ENCODE measurements at places on chromosomes 4 and X. TPM values are rescaled to one million over a fixed set of nuclear protein-coding genes. Genes with fewer than 3 reads are reported as not detected.
A peak's percentile ranks its signal among the peaks of the same experiment; 100 is the strongest.

CLCN3 gene
- polyA plus RNA-seq, result 106 TPM

DNA sequence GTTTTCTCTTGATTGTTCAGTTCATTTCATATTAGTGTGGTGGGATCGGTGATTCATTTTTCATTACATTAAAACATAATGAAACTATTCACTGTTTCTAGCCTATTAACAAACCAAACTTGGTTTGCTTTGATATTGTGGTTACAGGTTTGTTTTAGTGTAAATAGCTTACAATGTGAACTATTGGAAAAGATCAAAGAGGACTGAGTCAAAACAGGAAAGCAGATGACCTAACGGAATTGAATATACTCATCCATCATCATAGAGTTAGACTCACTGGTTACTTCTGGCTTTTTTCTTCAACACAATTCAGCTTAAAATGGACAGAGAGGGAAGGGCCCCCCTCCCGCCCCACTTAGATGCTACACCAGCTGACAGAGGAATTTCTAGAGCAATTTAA, 616.2 kb upstream of the AADAT start:
- DNase-seq, result no peak

- no peak for DNase-seq
Observed at GRCh38 chrX:23644744-23645143, 22.5 kb upstream of the PRDX4 start.

- no peak for DNase-seq
Observed at GRCh38 chr4:98444371-98444770, 183.2 kb downstream of the RAP1GDS1 start.

DNA sequence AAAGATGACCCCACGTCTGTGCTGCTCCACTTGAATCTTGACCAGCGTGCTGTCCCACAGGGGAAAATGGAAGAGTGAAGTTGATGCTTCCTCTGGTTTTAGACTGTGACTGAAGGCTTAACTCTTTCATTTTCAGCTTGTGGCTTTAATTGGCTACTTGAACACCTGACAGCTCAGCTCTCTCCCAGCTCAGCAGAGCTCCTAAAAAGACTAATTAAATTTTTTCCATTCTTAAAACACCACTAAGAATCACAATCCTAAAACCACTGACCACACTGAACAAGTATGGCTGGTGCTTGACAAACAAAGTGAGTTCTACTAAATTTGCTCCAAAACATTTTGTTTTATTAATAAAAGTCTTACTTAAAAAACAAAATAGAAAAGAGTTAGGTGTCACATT, 71.7 kb downstream of the SRPX start:
- no peak for DNase-seq

STOX2 gene
- polyA plus RNA-seq, result 6.6 TPM

DNA sequence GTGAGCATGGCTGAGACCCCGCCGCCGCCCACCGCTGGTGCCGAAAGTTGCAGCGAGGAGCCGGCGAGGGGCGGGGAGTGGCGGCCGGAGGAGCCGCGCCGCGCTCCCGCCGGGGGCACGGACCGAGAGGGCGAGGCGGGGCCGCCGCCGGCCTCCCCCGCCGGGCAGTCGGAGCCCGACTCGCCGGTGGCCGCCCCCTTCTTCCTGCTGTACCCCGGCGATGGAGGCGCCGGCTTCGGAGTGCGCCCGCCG, 16.5 kb downstream of the UTP3 start:
- DNase-seq, result no peak

- DNase-seq, result no peak
Observed at GRCh38 chr4:123536225-123536624, 139.6 kb downstream of the SPRY1 start.

F8A1 gene
- 50.1 TPM for polyA plus RNA-seq

CYLC1 gene
- polyA plus RNA-seq, result not detected

DNA sequence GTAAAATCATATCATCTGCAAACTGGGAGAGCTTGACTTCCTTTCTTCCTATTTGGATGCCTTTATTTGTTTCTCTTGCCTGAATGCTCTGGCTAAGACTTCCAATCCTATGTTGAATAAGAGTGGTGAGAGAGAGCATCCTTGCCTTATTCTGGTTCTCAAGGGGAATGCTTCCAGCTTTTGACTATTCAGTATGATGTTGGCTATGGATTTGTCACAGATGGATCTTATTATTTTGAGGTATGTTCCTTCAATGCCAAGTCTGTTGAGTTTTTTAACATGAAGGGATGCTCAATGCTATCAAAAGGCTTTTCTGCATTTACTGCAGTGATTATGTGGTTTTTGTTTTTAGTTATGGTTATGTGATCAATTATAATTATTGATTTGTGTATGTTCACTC, 2144.6 kb upstream of the TENM3 start:
- no peak for DNase-seq

DNA sequence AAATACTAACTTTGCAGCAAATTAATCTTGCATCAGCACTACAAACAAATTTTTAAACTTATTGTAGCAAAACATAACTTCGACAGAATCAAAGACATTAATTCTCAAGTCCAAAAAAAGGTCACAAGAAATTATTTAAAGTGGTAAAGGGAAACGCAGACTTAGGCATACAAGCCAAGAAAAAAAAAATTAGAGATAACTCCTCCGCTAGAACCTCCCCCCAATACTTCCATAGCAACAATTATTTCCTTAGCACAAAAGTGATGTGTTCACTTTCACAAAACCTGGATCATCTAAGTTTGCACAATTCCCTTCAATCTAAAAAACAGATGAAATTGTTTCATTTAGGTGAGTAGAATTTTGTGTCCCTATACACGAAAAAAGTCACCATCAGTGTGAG, 1.1 kb downstream of the LRBA start:
- no peak for DNase-seq

DNA sequence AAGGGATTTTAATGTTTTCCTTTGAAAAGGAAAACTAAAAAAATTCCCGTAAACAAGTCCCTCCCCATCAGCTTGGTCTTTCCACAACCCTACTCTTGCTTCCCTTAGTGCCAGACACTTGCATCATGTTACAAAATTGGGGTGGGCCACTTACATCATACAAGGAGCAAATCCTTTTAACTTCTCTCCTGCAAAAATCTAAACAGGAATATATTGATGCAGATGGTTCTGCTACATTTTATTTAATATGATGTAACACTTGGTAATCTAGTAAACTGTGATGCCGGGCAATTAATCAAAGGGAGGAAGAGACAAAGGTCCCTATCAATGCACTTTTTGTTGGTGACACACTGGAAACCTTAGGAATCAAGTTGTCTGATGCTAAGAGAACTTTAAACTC, 125.3 kb downstream of the UBE2K start:
- no peak for DNase-seq

DNA sequence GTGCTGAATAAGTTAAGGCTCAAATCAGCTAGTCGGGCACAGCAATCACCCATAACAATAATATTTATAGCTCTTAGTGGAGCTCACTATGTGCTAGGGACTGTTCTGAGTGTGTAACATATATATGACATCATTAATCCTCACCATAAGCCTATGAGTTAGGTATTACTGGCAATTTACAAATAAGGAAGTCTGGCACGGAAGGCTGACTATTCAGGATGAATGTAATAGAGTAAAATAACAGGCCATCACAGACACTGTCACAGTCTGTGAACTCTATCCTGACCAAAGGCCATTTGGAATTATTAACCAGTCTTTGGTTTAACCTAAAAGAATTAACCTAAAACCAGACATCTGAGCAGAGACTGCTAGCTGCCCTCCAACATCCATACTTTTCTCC, 119.3 kb downstream of the C4orf51 start:
- DNase-seq, result no peak

DNA sequence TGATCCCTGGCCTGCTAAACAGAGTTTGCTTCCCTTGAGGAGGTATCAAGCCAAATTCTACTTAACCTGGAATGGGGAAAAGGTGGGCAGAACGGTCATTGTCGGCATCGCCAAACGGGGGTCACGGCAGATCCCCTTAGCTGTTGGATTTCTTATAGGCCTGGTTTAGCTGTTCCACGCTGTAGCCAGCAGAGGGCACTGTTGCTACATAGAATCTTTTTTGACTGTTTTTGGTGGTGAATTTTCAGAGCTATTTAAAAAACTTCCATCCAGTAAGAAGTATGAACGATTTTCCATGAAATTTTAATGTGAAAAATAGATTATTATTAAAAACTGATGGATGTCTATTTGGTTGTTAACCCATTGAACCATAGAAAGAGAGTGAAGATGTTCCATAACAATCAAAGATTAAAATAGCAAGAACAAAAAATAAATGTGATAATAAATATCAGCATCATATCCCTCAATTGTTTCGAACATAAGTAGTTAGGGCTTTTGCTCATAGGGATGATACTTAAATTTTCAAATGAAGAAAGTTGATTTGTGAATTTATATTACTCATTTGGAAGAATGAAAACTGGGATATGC, 56.6 kb downstream of the LINC00632 start:
- DNase-seq, result peak; percentile 58
